ENCODE measurements at places on chromosomes 2 and 18.

DNA sequence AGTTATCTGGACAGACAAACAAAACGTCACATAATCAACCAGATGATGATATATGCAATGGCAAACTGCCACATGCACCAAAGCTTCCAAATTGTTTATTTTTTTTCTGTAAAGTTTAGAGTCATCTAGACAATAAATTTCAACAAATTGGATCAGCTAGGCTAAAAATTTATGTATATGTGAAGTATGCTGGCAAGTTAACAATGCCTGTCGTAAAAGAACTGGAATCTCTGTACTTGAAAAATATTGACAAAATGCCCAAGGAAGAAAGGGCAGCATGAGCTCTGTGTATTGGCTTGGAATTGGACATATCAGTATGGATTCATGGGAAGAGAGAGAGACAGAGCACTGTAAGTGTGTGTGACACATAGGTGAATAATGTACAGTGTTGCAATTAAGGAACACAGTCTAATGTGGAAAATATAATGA is 309.8 kb downstream of the ERBB4 start:
- DNase-seq = no peak

- no peak for DNase-seq
These were observed 51.5 kb upstream of the LYPD6 start for GRCh38 chr2:149278872-149279264.

DNA sequence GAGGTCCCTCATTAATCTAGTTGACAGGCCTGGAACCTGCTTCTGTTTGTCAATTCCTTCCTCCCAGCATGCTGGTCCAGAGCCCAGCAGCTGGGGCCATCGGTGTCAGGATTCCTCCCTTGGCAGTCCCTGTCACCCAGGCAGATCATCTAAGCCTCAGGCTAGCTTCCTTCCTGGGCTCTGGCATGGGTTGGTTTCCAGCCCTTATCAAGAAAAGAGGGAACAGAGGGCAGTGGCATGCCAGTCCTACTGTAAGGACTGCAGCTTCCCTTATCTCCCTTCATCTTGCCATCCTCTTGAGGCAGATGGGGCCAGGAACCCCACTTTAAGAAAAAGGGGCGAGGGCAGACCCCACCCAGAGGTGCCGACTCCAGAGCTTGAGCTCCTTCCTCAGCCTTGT is 10.9 kb upstream of the KCNK3 start:
- DNase-seq = no peak

DNA sequence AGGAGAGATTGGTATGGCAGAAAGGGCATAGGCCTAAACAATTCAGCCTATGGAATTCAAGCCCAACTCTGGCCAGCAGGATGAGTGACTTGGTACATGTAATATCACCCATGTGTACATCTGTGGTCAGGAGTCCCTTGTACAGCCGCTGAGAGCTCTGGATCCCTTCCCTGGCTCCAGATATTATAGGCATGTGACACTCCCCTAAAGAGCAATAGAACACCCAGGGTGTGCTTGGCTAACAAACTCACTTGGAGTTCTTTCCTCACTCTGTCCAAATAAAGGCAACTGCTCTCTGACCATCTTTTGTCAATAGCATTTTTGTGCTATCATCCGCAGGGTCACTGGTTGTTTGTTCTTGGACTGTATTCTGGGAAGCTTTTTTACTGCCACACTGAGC is 197.4 kb upstream of the NCKAP5 start:
- DNase-seq = no peak

DNA sequence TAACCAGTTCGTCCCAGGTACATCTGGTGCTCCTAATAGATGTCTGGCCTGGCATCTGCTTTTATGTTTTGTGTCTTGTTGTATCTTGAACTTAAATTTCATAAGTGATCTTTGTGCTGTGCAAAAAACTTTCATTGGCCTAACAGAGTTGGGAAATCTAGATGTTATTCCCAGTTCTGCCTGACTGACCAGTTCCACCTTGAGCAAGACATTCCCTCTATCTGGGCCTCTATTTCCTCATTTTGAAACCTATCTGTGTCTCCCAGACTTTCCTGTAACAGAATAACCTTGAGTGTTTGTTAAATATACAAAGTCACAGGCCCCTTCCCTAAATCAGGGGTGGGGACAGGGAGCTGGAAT is 90.5 kb upstream of the MSH2 start:
- DNase-seq = no peak

DNA sequence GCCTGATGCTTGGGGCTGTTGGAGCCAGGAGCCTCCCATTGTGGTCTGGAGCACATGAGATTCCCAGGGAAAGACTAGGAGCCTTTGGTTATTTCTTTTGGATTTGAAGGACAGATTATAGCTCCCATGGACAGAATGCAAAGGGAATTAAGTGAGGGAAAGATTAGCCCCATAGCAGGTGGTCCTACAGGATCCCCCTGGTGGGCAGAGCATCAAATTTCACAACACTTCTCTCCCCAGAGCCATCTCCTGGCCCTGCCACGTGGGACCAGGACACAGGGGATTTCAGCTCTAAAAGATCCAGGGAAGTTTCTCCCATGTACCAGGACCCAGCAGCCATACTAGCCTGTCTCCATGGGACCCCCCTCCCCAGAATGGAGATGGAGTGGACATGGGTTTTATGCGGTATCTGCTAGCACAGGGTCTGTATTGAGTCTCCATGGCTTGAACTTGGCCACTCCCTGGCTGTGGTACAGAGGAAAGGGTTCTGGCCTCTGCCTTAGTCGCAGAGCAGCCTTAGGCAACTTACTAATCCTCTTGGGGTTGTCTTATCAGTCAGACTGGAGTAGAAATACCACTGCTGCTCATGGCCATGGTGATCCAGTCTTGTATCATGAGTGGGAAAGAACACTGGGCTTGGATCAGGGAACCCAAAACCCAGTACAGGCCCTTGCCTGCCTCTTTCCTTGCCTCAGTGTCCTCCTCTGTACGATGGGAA is 6.8 kb upstream of the PLB1 start:
- no peak for DNase-seq

DNA sequence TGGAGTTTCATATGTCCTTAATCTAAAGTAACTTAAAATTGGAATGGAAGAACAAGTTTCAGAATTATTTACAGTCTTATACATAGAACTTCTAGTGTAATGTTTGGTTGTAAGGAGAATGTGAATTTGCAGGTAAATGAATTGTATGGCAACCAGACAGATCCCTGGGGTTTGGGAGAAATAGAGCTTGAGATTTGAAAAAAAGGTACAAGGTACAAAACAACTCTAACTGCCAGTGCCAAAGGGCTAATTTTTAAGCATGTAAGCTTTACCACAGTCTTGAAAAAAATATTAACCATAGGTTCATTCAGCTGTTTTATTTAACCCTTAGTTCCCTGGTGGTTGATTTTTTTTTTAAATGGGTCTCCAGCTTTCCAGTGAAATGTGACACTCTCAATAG is 103.3 kb downstream of the ICA1L start:
- DNase-seq = no peak

DNA sequence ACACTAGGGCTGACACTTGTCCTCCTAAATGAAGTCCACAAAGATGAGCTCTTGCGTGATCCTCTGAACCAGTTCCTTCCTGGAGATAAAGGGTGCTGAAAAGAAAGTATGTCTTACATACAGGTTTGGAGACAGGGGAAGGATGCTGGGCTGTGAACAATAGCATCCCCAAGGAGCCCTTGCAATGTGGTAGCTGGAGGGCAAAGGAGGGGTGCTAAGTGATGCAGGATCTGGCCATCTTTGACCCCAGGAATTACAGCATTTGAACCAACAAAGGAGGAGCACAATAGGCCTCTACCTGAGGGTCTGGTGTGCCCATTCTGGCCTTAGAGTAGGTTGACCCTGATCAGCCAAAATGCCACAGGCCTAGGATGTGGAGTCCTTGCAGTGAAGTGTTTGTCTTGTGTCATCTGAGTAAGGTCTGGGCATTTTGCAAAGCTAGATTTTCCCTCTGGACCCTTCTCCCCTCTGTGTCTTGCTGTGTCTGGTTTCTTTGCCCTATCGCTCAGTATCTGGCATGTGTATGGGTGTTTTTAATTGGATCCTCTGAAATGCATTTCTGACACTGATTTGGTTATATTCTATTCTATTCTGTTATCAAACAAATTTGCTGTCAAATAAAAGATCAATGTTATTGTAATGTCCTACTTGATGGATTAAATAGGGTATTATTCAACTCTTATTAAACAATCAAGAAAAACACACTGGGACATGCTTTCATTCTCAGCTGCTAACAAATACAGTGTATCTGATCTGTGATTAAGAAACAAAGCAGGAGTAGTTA is 364.8 kb upstream of the MEIS1 start:
- DNase-seq = no peak

- DNase-seq = no peak
These were observed 117.5 kb downstream of the ESCO1 start for GRCh38 chr18:21483051-21483450.

GRCh38 chr2:188187726-188188125 is 103.9 kb upstream of the GULP1 start:
- no peak for DNase-seq

GRCh38 chr2:212998626-212999359 is 152.6 kb downstream of the IKZF2 start:
- no peak for DNase-seq

GRCh38 chr2:11688222-11689069 is 18.5 kb upstream of the NTSR2 start:
- peak; percentile 55 for DNase-seq

DNA sequence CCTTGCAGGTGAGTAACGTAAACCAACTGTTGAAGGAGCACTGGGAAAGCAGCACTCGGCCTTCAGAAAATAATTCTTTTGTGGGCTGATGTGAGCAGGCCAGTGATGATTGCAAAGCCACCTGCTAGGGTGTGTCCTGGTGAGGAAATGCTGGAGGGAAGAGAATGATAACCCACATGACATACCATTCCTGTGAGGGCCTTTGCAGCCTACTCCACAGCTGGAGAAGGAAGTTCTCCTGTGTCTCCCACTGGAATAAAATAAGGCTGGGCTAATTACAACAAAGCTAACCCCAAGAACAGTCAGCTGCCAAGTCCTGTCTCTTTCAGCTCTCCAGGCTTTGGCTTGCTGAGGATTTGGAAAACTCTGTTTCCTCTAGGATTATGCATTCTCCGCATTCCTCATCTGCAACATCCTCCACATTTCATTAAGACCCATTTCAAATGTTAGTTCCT is 16.7 kb upstream of the DSG1 start:
- no peak for DNase-seq

DNA sequence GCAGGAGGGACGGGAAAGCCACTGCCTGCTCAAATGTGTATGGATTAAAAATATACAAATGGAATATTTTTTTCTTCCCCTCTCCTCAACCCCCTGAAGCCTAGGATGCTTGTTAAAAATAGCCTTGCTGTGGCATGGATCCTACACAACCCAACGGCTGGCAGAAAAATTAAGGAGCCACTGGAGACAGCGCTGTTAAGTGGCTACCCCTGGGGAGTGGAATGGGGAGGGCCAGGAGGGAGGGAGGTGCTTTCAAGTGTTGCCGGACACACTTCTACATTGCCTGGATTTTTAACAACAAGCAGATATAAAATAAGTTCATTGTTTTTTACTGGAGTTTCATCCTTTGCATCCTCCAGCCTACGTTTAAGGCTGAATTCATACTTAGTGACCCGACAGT is 66.6 kb downstream of the ZBTB7C start:
- no peak for DNase-seq

GRCh38 chr18:74446631-74447403 is 10.3 kb downstream of the DIPK1C start:
- no peak for DNase-seq

GRCh38 chr18:62347089-62347506 is 22.0 kb downstream of the TNFRSF11A start:
- no peak for DNase-seq

DNA sequence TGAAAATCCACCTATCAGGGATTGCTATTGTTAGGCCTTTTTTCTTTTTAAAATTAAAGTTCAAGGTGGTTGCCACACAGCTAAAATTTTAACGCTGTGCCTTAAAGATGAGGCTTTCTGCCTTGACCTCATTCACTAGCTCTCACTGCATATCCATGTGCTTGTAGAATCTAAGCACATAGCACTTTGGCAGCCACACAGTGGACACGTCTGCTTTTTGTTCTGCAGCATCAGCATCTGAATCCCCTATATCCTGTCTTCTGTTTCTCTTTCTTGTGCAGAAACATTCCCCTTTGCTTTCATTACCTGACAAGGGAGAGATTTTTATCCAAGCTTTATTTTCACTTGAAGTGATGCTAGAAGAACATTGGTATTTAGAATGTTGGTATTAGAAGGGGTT is 38.1 kb downstream of the RALB start:
- no peak for DNase-seq

- DNase-seq = no peak
These were observed 24.6 kb downstream of the AQP12A start for GRCh38 chr2:240716130-240716798.

DNA sequence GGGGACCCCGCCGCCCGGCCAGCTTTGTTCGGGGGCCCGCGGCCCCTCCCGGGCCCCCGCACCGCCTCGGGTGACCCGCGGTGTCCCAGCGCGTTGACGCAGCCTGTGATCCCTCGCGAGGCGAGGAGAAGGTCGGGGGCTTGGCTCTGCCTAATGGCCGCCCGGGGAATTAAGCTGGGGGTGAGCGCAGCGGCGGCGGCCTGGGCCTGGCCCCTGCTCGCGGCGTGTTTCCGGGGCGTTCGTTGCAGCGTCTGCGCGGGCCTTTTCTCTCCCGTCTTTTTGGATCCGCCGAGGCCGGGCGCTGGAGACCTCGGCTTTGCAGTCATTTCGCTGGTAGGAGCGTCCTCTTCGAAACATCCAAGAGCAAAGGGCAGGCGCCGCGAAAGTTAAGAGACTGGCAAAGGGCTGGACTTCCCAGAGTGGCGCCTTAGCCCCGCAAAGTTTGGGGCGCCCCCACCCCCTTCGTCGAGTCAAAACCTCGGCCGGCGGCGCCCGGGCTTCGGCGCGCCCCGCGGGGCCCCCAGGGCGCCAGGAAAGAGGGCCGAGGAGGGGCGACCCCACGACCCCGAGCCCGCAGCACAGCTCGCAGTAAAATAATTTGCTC is 1.3 kb downstream of the SALL3 start:
- DNase-seq = no peak

DNA sequence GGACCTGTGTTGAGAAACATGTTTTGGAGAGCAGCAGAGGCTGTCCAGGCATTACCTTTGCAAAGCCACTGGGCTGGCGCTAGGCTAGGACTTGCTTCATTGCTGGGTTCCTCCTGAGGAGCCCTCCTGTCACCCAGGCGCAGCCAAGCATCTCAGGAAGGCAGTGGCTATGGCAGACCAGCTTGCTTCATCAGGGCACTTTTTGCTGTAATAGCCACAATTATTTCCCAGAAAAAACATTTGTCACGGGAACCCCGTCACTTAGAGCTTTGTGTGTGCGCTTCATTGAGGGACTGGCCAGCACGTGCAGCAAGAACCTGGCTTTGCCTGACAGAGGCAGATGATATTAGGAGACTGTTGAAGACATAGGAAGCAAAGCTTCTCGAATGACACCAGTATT is 36.4 kb downstream of the SLC20A1 start:
- no peak for DNase-seq
